Effector memory CD8-positive, alpha-beta T cell (primary cell): ENCODE measurements at places on chromosomes 7 and 10.

DNA sequence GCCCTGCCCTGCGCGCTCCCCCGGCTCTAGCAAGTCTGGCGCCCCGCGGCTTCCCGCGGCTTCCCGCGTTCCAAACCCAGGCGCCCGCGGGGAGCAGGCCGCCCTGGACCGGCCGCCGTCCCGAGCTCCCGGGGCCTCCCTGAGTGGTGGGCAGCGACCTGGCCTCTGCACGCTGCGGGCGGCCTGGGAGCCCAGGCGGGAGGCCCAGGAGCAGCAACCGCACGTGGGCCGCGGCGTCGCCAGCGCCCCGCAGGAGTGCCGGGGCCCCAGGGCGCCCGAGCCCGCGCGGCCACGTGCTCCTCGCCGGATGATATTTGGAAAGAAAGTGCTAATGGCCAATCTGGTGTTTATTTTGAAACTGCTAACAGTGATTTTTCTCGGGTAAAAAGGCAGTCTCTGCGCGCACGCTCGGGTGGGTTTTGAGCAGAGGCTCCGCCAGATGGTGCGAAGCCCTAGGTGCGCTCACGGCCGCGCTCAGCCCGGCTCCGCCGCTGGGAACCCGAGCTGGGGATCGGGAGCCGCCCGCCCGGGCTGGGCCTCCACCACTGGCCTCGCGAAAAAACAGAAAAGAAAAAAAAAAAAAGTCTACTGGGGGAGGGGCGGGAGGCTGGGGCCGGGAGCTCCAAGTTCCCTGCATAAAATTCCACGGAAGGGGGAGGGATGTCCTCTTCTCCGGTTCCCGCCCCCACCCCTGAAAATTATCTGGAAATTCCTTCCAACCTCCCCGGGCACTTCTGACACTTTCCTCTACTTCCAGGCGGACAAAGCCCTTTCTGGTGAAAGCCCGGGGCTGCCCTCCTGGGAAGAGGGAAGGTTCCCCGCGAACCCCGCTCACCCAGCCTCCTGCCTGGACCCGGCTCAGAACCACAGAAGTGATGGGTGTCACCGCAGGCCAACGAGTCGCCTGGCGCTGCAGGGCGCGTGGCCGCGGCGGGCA lies 4.3 kb downstream of the EBF3 start:
- H3K27ac ChIP-seq: no peak overlapping the region
- peaks cover 7% of the 10 kb centered on the region for H3K36me3 ChIP-seq
- no peak for DNase-seq
- peaks cover 63% of the 10 kb centered on the region for H3K27me3 ChIP-seq
- peaks cover 16% of the 10 kb centered on the region for H3K4me1 ChIP-seq

GRCh38 chr10:126171555-126171954 lies 216.7 kb downstream of the ADAM12 start:
- H3K27me3 ChIP-seq: no peaks in the 10 kb centered on the region
- peaks cover 4% of the 10 kb centered on the region for H3K36me3 ChIP-seq
- no peak for DNase-seq
- H3K4me1 ChIP-seq: no peaks in the 10 kb centered on the region

DNA sequence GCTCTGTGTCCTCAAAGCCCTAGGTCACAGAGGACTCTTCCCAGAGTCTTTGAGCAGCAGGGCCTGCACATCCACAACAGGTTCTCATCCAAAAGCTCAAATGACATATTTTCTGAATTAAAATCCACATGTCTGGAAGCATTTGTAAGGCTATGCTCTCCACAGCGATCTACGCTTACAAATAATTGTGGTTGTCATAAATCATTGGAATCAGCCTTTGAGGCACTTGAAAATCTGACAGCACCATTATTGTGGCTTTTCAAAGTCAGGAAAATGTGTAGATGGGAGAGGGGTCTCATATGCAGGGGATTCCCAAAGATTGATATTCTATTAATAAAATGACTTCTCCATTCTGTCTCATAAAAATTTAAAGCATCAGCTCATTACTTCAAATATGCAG lies 16.3 kb downstream of the GPR26 start:
- H3K36me3 ChIP-seq: no peaks in the 10 kb centered on the region
- H3K27me3 ChIP-seq: peaks cover 20% of the 10 kb centered on the region
- no peak for DNase-seq

DNA sequence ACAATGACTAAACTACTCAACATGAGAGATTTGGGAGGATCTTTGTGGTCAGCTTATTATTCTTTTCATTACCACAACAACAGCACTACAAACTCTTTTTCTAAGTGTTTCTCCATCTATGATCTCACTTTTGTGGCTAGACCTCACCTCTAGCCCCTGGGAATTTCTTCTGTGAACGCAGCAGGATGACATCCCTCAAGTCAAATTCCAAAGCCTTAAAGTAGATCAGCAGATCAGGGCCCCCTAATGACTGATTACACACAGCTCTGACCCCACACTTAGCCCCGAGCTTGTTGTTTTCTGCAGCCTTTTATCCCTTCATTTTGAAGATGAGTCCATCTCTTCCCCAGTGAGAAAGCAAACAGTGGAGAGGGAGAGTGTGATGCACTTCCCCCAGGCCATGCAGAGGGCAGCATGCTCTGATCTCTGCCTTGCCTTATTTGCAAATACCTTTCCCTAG lies 27.3 kb downstream of the TFAM start:
- peaks cover 23% of the 10 kb centered on the region for H3K27me3 ChIP-seq
- no peaks in the 10 kb centered on the region for H3K36me3 ChIP-seq
- DNase-seq: no peak

DNA sequence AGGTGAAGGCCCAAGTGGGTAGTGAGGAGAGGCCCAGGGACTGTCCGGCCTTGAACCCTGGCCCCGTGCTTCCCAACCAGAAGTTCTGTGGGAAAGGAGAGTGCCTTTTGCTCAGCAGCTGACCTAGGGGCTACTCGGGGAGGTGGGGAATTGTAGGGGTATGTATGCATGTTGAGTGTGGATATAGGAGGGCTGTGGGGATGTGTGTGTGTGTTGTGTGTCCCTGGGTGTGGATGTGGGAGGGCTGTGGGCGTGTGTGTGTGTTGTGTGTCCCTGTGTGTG lies 12.2 kb downstream of the EPHB6 start:
- DNase-seq: no peak
- H3K4me1 ChIP-seq: peaks cover 2% of the 10 kb centered on the region
- no peaks in the 10 kb centered on the region for H3K36me3 ChIP-seq

- DNase-seq: no peak
- H3K27me3 ChIP-seq: no peaks in the 10 kb centered on the region
- peak overlapping the region; percentile 98 for H3K27ac ChIP-seq
- peak overlapping the region; percentile 95 for H3K4me3 ChIP-seq
Measured at GRCh38 chr10:22437620-22438588, 92.6 kb downstream of the SPAG6 start.

DNA sequence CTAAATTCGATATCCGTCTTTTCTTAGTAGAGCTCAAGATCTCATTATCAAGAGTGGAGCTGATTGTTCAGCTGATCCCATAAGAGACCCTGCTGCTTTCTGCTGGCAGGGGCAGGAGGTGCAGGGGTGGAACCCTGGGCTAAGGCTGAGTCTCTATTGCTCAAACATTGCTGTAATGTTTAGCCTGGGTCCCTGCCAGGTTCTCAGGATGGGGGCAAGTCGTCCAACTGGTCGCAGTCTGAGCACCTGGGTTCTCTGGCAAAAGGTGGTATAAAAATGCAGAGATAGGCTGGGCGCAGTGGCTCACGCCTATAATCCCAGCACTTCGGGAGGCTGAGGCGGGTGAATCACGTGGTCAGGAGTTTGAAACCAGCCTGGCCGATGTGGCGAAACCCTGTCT lies 62.0 kb upstream of the NRBF2 start:
- H3K27me3 ChIP-seq: peaks cover 86% of the 10 kb centered on the region
- H3K27ac ChIP-seq: no peak overlapping the region
- H3K36me3 ChIP-seq: no peaks in the 10 kb centered on the region
- H3K4me1 ChIP-seq: no peaks in the 10 kb centered on the region
- DNase-seq: no peak

DNA sequence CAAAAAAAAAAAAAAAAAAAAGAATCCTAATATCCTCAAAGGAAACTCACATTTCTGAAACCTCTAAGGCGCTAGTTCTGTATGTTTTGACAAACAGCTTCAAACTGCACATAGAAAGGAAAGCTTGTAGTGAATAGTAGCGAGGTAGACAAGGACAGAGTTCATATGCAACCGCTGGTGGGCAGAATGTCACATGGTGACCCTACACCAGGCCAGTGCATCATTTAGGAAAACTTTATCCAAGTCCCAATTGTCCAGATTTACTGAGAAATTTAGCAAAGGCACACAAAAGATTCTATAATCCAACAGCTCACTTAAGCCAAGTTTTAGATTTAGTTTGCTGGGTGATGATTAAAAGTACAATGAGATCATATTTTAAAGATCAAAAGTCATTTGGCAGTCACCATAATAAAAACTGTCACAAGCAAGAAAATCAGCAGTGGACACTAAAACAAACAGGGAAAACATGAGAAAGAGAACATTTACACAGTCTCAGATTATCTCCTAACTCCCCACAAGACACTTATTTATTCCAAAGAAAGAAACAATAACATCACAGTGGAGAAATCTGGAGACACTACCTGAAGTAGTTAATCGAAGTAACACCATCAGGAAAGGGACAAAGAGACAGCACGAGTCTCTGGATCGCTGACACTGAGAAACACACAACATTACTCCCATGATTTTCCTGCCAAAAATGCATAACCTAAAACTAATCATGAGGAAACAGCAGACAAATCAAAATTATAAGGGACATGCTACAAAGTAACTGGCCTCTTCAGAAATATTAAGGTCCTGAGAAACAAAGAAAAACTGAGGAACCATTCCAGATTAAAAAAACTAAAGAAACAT lies 20.2 kb downstream of the FAM204A start:
- H3K36me3 ChIP-seq: peaks cover 41% of the 10 kb centered on the region
- no peak overlapping the region for H3K27ac ChIP-seq
- H3K4me3 ChIP-seq: no peak overlapping the region
- H3K4me1 ChIP-seq: peaks cover 2% of the 10 kb centered on the region

DNA sequence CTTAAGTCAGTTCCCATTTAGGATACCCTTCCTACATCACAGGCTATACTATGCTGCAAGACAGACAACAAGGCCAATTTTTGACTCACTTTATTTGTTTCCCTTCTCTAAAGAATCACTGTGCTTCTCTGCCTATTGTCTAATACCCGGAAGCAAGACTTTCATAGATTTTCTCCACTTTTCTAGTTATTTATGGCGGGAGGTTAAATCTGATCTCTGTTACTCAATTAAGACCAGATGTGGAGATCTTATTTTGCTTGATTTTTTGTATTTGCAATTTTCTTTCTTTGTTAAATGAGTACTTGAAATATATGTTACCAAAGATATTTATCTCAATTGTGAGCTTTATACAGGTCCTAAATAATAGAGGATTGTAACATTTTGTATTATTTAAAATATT lies 511.5 kb downstream of the ATRNL1 start:
- no peaks in the 10 kb centered on the region for H3K4me1 ChIP-seq
- H3K27me3 ChIP-seq: no peaks in the 10 kb centered on the region
- H3K36me3 ChIP-seq: no peaks in the 10 kb centered on the region
- no peak overlapping the region for H3K27ac ChIP-seq

- no peak overlapping the region for H3K4me3 ChIP-seq
- H3K27ac ChIP-seq: no peak overlapping the region
- no peaks in the 10 kb centered on the region for H3K27me3 ChIP-seq
- no peak for DNase-seq
- H3K4me1 ChIP-seq: no peaks in the 10 kb centered on the region
Measured at GRCh38 chr10:17735166-17735941, 16.6 kb upstream of the TMEM236 start.

DNA sequence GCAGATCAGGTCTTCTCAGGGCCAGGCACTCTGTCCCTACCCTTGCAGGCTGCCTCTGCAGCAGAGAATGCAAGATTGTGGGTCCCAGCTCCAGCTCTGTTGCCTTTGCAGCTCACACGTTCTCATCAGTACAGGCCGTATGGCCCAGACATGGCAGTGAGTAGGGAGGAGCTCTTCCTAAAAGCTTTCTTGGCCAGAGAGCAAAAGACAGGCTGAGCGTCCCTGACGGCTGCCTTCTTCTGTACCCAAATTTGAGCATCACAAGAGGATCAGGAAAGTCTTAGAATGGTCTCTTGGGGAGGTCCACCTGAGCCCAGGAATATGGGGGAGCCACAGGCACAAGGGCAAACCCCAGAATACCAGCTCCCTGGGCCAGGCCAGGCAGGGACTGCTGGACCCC lies 266.3 kb upstream of the ZMIZ1 start:
- H3K4me3 ChIP-seq: no peak overlapping the region
- H3K27me3 ChIP-seq: peaks cover 25% of the 10 kb centered on the region
- H3K27ac ChIP-seq: no peak overlapping the region
- no peaks in the 10 kb centered on the region for H3K4me1 ChIP-seq
- H3K36me3 ChIP-seq: no peaks in the 10 kb centered on the region
- no peak for DNase-seq

- H3K4me3 ChIP-seq: no peak overlapping the region
- H3K27me3 ChIP-seq: no peaks in the 10 kb centered on the region
- H3K27ac ChIP-seq: peak overlapping the region; percentile 3
- no peaks in the 10 kb centered on the region for H3K4me1 ChIP-seq
- peaks cover 10% of the 10 kb centered on the region for H3K36me3 ChIP-seq
Measured at GRCh38 chr7:55397617-55398016, 32.5 kb downstream of the LANCL2 start.

- no peaks in the 10 kb centered on the region for H3K36me3 ChIP-seq
- H3K27me3 ChIP-seq: no peaks in the 10 kb centered on the region
- no peak overlapping the region for H3K27ac ChIP-seq
Measured at GRCh38 chr10:93916257-93917063, 22.7 kb downstream of the SLC35G1 start.

DNA sequence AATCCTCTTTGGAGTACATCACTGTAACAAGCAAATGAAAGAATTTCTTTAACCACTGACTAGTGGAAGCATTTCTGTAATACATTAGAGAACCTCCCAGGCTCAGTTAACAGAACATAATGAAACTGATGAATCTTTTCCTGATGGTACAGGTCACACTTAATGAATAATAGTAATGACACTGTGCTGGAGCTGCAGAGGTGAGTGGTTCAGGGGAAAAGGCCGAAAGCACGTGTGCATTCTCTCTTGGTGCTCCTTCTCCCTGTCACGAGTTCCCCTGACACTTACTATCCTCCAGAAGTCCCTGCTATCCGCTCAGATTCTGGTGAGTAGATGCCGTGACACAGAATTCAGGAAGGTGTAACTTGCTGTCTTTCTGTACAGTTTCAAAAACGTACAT lies 8.0 kb downstream of the HIPK2 start:
- H3K27me3 ChIP-seq: no peaks in the 10 kb centered on the region
- peaks cover 7% of the 10 kb centered on the region for H3K36me3 ChIP-seq
- DNase-seq: no peak
- H3K4me3 ChIP-seq: peak overlapping the region; percentile 67
- H3K27ac ChIP-seq: peak overlapping the region; percentile 90

DNA sequence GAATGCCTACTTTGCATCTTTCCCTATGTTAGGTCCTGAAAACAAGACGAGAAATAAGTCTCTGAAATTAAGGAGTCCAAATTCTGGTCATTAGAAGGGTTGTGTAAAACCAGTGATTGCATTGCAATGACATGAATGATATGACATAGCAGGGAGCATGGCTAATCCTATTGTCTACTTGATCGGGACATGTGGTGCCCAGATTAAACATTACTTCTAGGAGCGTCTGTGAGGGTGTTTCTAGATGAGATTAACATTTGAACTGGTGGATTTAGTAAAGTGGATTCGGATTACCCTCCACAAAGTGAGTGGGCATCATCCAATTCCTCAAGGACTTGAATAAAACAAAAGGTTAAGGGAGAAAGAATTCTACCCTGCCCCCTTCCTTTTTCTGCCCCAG lies 434.9 kb upstream of the KLF6 start:
- no peaks in the 10 kb centered on the region for H3K4me1 ChIP-seq
- H3K27me3 ChIP-seq: peaks cover 9% of the 10 kb centered on the region
- no peak overlapping the region for H3K27ac ChIP-seq
- H3K4me3 ChIP-seq: no peak overlapping the region
- DNase-seq: no peak
- H3K36me3 ChIP-seq: no peaks in the 10 kb centered on the region
